ENCODE measurements at places on chromosomes 2 and 18. TPM values are rescaled to one million over a fixed set of nuclear protein-coding genes. Genes with fewer than 3 reads are reported as not detected.

LRRTM4 gene
- total RNA-seq, result not detected

GGCX gene
- total RNA-seq, result 43.3 TPM

FZD7 gene
- total RNA-seq, result 21.6 TPM

CYRIA gene
- 0.51 TPM for total RNA-seq

HOXD3 gene
- not detected for total RNA-seq

KCNG2 gene
- 0.17 TPM for total RNA-seq

ASPRV1 gene
- total RNA-seq, result 0.17 TPM

HAAO gene
- total RNA-seq, result 0.67 TPM

DCDC2C gene
- not detected for total RNA-seq

CHST10 gene
- 6.7 TPM for total RNA-seq

Measured in mammary epithelial cell (primary cell).